ENCODE measurements at places on chromosomes 13 and 19.

GRCh38 chr13:108924134-108924533 is 294.7 kb downstream of the MYO16 start:
- no peak for DNase-seq

DNA sequence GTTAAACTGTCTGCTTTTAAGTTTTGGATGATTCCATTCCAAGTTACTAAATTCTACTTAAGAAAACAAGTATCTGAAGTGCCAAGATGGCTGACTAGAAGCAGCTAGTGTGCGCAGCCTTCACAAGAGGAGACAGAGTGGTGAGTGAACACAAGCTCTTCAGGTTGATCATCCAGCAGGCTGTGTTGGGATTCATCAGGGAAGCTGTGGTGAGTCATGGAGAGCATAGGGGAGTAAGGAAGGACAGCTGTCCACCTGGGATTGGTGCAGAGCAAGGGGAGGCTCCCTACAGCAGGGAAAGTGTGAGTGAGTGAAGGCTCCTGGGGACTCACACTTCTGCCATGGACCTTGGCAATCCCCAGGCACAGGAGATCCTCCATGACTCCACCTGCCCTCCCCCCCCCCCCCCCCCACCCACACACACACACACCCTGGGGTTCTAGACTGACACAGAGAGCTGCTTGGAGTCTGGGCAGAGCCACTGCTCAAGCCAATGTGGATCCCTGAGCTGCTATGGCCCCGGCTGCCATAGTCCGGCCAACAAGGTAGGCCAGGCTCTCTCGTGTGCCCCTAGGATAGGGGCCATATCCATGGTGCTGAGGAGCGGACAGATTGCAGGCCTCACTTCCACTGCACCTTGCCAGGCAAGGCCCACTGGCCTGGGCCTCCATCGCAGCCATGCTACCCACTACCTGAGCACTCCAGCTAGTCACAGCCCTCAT is 23.5 kb downstream of the SLC25A15 start:
- DNase-seq: no peak

GRCh38 chr19:30862876-30863275 is 486.4 kb downstream of the TSHZ3 start:
- DNase-seq: no peak

DNA sequence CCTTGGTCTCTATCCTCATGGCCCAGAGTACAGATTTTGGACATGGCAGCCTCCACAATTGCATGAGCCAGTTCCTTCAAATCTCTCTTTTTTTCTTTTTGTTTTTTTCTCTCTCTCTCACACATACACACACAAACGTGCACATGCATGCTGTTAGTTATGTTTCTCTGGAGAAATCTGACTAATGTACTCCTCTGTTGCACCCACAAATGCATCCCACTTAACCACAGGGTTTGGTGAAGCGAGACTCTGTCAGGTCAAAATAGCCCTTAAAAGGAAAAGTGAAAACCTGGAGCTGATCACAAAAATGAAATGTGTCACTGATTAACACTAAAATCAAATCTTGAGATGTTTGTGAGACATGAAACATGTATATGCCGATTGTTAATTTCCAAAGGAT is 374.6 kb upstream of the ARGLU1 start:
- DNase-seq: no peak

- DNase-seq: no peak
Measured at GRCh38 chr13:99165753-99166587, 34.7 kb upstream of the UBAC2 start.

DNA sequence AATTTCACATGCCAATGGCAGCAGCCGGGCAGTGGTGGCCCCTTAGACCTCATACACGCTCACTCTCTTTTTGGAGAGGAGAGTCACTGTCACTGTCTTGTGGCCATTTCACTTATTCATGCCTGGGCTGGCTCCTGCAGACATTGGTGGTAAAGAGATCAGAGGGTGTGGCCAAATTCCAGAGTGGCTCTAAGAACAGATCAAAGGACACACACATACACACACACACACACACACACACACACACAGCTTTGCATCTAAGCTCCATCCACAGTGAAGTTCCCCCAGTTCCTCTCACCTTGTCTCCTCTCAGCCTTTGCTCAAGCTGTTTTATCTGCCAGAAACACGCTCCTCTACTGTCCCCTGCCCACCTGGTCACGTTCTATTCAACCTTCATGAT is 46.5 kb upstream of the KPNA3 start:
- DNase-seq: no peak

DNA sequence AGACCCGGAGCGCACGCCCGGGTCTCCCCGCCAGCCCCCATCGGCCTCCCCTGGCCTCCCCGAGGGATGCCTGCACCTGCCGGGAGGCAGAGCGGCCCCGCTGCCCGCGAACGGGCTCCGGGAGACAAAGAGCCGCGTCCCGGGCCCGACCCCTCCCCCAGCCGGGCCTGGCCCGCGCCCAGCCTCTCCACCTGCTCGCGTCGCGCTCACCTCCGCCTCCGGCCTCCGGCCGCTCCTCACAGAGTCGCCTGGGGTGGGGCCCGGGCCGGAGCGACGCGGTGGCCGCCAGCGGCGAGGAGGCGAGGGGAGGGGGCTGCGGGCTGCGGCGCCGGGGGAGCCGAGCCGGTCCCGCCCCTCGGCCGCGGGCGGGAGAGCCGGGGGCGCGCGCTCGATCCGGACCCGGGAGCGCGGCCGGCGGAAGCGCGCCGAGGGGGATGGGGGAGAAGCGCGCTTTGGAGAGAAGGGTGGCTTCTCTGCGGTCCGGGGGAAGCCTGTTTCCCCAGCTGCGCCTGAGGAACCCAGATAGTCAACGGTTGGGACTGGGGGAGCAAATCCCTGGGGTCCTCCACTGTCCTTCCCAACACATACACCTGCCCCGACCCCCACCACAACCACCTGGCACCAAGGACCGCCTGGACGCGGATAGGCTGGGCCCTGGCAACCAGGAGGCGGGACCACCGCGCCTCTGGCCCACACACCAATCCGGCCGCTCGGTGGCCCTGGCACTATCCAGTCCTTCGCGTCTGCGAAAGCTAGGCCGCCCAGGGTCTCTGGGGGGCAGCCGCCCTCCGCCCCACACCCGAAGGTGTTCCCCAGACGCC is at the start of gene PRR36:
PRR36 (minus strand) TSS at position 315 of the 821 bp plus-strand sequence. CDS start 701 bp downstream, outside the sequence.
- DNase-seq: no peak

GRCh38 chr19:41886761-41887710 is 4.1 kb downstream of the ARHGEF1 start:
- DNase-seq: peak; percentile 55

GRCh38 chr13:22757530-22758120 is 423.2 kb upstream of the SGCG start:
- no peak for DNase-seq

- no peak for DNase-seq
Measured at GRCh38 chr19:38696729-38697055, 47.6 kb downstream of the CAPN12 start.

- DNase-seq: no peak
Measured at GRCh38 chr13:71913717-71914116, 46.7 kb upstream of the DACH1 start.

DNA sequence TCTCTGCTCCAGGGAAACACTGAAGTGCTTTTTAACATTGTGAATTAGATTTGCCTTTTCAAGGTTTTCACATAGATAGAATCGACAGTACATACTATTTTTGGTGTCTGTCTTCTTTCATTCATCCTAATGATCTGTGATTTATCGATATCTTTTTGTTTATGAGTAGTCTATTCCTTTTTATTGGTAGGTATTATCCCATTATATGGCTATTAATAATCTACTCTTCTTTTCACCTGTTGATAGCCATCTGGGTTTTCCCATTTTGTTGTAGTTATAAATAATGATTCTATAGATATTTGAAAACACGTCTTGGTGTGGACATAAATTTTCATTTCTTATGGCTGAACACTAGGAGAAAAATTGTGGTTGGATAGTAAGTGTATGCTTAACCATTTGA is 262.6 kb downstream of the MAB21L1 start:
- no peak for DNase-seq

- DNase-seq: no peak
Measured at GRCh38 chr19:56341948-56342347, 27.3 kb upstream of the ZSCAN5A start.

DNA sequence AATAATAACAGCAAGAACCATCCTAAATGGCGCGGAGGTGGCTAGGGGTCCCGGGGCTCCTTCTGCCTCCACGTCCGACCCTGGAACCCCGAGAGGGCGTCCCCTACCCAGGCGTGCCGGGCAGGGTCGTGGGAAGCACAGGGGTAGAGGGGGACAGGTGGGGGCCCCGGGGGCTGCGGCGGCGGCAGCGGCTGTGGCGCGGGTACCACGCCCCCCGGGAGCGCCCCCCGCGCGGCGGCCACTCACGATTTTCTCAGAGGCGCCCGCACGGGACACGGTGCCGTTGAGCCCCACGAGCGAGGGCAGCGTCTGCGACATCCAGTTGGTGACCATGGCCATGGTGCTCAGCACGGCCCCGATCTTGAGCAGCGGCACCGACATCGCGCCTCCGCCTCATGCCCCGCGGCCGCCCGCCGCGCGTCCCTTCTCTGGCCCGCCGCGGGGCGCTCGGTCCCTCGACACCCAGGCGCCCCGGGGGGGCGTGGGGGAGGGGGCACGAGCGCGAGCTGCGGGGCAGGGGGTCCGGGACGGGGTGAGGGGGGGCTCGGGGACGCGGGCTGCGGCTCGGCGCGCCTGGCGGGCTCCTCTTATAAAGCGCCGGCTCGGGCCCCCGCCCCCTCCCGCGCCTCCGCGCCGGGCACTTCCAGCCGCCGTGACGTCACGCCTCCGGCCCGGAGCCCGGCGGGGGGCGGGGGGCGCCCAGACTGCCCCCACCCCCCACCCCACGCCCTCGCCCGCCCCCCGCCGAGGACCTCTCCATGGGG is 22.9 kb downstream of the OLFM2 start:
- DNase-seq: no peak

GRCh38 chr13:32723987-32724386 is 137.7 kb downstream of the PDS5B start:
- no peak for DNase-seq

GRCh38 chr19:48351341-48351752 is 12.4 kb downstream of the TMEM143 start:
- peak; percentile 84 for DNase-seq

DNA sequence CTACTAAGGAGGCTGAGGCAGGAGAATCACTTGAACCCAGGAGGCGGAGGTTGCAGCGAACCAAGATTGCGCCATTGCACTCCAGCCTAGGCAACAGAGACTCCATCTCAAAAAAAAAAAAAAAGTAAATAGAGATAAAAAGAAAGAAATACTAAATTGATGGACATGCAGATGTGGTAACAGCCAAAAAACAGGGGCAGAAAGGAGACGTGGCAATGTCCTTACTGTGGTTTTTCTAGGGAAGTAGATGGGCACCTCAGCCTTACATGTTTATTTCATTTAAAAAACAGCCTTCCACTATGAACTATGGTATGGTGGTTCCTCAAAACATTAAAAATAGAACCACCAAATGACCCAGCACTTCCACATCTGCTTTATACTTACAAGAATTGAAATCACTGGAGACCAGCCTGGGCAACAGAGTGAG is 6.5 kb upstream of the EIF3G start:
- no peak for DNase-seq

GRCh38 chr13:94239135-94239534 is 240.3 kb downstream of the DCT start:
- DNase-seq: peak; percentile 5

DNA sequence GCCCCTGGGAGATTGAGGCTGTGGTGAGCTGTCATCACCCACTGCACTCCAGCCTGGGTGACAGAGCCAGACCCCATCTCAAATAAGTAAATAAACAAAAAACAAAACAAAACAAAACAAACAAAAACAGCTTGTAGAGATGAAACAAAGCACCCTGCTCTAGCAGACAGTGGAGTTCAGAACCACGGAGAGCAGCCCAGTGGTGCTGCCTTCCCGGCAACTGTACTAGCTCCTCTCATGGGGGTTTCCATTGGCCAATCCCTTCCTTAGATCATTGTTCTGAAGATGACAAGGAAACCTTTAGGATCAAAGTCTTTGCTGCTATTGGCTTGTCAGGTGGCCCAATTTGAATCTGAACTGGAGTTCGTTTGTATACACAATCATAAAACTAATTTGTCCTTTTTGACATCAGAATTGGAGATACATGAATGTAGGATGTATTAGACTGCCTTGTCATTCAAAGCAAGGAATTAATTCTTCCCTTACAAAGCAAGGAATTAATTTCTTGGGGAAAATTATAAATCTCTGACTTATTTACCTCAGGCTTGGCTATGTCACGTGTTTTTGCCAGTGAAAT is 19.7 kb upstream of the SYCN start:
- no peak for DNase-seq

GRCh38 chr13:75353781-75354193 is 128.2 kb downstream of the TBC1D4 start:
- no peak for DNase-seq

- DNase-seq: no peak
Measured at GRCh38 chr13:69050696-69051095, 1056.9 kb upstream of the ATXN8OS start.

All from stimulated activated CD4-positive, alpha-beta T cell treated with anti-CD3 and anti-CD28 coated beads, Interleukin-1b, Interleukin-23, amount 100 ng/mL, for 48 hours (primary cell).